Right lung (tissue), 10 donors: ENCODE measurements at places on chromosomes 7 and 10.

DNA sequence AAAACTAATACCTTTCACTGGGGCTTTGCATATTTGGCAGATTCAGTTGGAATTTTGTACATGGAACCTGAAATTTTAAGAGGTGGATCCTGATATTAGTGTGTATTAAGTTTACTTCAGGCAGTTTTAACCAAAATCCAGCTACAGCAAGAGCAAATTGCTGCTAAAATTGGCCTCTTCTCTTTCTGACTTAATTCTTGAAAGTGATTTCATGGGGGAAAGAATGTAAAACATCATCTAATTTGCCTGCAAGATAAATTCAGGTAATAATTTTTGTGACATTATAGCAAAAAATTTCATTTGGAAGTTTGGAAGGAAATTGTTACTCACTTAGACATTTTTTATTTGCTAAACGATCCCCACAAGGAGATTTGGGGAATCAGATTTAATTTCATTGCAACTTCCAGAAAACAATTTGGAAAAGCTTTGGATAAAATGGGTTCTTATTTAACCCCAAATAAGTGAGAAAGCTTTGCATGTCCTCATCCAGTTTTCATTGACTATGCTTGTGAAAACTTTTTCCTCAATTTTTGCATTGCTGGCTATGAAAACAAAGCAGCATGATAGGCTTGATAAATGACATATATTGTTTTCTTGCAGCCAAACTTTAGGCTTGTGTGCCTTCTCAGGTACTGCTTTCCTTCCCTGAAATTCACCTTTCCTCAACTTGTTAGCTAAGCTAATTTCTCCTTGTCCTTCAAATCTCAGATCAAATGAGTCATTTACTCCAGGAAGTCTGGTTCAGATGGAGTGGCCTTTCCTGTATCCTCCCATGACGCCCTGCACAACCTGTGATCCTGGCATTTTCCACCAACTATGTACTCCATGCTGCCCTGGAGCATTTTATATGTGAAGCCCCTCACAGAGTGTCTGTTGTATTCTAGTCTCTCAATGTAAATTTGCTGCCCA, 27.4 kb upstream of the ZNF438 start:
- DNase-seq: no peak

- no peak for DNase-seq
Observed at GRCh38 chr10:30254926-30255325, 94.2 kb downstream of the MTPAP start.

GRCh38 chr10:87659571-87660483, at the start of gene PAPSS2:
PAPSS2 (plus strand) TSS chr10:87659878; CDS start chr10:87659982, 104 bp downstream.
- DNase-seq: peak; percentile 71

DNA sequence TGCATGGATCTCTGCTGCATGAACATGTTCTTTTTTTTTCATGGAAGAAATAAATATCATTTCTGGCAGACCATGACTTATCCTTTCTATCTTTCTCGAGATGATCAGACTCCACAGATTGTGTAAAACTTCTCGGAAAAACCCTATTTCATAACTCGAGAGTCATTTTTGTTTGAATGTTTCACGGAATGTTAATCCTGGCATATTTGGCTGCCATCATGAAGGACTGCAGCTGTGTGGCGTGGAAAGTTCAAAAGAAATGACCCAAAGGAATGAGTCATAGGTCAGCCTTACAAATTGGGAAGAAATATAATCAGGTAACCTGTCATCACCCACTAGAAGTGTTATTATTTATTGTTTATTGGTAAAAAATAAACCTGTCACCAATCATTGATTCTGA, 566.8 kb downstream of the SDK1 start:
- peak; percentile 79 for DNase-seq

GRCh38 chr10:87593702-87594101, 66.0 kb upstream of the PAPSS2 start:
- peak; percentile 67 for DNase-seq

- no peak for DNase-seq
Observed at GRCh38 chr7:132789281-132789680, 213.0 kb upstream of the PLXNA4 start.

DNA sequence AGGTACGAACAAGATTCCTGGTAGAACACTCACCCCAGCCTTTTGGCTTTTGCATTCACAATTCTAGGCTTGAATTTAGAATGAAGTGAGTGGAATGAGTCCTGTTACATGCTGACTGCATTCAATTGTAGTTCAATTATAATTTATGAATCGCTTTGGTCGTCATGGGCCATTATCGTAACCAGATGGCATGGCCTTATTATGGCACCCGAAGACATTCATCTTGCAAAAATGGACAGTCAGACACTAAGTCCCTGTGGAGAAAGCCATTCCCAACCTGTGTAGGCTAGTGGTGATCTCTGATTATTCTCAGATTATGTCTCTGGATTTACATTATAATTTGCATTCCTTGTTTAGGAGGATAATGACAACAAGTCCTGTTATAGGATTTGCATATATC, 292.4 kb upstream of the NPSR1 start:
- DNase-seq: no peak

DNA sequence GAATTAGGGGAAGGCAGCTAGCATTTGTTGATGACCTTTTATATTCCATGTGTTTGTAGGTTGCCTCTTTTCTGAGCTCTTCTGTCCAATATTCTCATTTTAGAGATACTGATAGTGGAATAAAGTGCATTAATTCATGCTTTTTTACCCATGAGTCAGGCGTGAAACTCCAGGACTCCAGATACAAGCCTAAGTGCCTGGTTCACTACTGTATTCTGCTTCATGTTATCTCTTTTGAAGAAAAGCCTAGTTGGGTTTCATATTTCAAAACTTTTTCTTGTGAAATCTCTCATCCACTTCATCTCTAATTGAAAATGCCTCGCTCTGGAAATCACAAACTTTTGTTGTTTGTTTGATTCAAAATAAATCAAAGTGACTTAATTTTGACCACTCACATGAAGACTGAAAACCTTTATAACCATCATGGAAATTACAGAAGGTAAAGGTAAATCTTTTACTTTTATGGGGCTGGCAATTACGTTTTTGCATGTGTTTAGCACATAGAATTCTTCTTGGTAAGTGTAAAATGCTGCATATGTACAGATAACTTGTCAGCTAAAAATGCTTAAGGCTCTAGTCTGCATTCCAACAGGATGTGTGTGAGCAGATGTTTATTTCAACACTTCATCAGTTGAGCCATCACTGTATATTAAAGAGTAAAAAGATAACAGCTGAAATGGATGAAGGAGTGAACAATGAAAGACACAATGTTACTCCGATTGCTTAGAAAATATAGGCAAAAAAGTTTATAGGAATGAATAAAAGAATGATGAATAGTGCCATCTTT, 961.8 kb upstream of the CELF2 start:
- no peak for DNase-seq

DNA sequence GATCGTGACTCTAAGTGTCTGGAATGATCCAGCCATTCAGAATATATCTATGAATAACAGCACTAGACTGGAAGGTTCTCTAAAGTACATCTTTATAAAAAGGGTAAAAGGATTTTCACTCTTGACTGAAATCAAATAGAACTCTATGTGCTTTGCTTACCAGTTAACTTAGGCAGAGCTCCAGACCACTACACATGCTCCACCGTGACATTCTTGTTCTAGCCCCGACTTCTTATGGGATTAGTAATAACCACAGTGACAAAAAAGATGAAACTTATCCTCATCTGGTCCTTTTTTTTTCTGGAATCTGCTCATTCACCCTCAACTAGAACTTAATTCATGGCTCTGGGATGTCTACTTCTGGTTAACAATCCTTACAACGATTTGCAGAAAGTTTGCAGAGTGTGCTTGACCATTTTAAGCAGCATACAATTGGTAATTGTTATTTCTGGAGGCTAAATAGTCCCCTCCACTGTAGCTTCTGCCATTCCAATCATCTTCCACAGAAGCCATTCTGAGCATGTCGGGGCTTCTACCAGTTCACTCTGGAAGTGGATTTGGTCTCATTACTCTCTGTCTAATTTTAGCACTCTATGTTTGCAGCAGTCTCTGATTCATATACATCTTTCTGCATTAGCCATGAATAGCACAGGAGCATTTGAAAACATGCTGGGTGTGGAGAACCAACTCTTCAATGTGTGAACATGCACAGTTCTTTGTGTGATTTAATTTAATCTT, 163.7 kb upstream of the CDC14C start:
- no peak for DNase-seq

- no peak for DNase-seq
Observed at GRCh38 chr7:452226-452751, 67.4 kb downstream of the PDGFA start.

GRCh38 chr10:44781131-44781530, 130.0 kb upstream of the TMEM72 start:
- DNase-seq: no peak

- no peak for DNase-seq
Observed at GRCh38 chr7:13551503-13551902, 438.0 kb downstream of the ETV1 start.

DNA sequence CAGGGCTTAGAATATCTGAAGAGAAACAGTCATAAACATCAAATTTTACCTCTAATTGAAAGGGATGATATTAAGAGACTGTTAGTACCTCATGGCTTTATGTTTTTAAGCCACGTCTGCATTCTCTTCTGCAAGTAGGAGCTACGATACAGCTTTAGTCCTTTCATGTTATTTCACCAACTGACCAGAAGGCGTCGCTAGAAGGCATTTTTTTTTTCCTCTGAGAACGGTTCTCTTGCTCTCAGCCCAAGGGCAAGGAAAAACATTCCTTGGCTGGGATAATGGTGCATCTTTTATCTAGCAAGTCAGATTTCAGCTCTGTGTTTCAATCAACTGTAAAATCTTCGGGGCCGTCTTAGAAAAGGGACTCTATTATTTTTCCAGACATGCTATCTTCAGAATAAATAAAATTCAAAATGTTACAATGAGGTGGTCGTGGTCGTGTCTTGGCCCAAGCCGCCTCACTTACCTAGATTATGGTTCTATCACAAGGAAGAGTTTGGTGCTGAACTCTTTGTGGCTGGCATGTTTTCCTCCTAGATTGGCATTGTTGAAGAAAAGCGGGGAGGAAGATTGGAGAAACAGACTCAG, 41.6 kb upstream of the LYZL2 start:
- DNase-seq: peak; percentile 42

DNA sequence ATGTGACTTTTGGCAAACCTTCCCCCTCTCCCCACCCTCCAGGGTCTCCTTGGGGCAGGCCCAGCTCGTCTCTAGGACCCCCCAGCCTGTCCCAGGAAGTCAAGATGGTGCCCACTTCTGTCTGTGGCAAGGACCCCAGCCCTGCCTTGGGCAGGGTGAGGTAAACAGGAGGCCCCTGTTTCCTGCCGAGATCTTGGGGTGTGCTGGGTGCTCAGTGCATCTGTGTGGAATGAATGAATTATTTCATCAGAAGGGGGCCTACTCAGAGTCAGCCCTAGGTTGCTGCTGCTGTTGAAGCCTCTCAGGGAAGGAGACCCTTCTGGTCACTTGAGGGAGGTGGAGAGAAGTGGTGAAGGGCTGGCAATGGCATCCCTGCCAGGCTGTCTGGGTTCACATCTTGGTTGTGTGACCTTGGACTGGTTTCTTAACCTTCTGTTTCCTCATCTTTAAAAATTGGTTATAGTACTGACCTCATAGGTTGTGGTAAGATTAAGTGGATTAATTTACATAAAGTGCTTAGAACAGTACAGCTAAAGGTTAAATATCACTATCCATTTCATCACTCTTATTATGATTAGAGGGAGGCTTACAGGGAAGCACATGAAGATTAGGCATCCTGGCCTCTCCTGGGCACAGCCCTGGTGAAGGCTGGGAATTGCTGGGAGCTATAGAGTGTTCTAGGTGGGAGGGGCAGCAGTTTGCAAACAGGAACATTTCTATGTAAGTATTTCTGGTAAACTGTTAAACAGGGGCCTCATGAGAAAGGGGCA, 67.7 kb downstream of the ZMIZ1 start:
- DNase-seq: no peak

DNA sequence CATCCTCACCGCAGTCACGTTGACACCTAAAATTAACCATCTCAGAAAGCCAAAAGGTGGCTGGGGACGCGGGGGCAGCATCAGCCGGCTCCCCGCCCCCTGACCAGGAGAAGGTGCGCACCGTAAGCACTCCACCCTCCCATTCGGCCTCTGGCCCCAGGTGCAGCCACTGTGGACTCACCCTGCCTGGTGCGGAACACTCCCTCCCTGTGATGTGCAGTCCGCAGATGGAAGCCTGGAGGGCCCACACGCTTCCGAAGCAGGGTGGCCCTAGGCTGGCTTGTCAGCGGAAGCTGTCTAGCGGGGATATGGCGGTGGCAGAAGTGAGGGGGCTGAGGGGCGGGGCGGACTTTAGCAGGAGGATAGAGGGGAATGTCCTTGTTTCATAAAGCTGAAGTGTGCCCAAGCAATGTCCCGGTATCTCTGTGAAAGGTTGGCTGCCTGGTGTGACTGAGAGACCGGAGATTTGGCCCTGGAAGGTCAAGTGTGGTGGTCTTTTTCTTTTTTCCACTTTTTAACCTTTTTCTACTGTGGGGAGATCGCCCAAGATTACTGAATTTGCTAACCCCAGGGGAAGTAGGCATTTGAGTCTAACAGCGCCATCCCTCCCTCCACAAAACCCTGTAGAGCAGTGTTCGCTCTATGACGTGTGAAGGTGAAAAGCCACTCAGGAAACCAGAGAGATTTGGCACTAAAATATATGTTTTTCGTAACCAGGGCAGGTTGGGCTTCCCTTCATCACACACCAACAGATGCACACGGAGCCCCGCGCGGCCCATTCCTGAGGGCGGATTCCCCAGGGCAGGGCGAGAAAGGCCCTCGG, 74.7 kb downstream of the CXCL12 start:
- DNase-seq: no peak

DNA sequence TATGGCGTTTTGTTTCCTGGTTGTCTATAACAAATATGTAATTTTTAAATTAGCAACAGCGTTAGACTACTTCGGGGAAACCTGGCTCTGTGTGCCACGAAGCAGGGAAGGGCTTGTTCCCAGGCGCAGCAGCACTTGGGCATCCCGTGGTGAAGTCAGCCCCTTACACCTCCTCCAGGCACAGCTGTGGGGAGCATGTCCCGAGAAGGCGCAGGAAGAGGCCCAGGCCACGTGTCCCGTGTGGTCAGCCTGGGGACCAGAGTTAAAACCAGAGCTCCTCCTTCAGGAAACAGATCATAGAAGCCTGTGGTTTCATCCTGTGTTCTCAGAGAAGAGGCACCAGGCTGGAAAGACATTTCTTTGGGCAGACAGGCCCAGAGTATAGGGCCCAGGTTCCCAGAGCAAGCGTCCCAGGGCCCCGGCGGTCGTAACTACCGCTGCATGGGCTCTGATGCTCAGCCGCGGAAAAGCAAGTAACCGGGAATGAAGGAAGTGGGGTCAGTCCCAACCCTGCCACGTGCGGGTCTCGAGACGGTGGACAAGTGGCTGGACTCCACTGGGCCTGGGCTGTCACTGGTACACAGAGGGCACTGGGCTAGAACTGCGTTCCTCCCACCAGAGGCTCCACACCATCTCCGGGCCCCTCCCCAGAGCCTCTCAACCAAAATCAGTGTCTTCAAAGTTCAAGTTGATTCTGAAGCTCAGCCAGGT, 7.1 kb downstream of the NUDT1 start:
- no peak for DNase-seq

GRCh38 chr7:767941-768731, 41.1 kb upstream of the PRKAR1B start:
- no peak for DNase-seq
